ENCODE measurements at places on chromosomes 4 and X. TPM values are rescaled to one million over a fixed set of nuclear protein-coding genes. Genes with fewer than 3 reads are reported as not detected.

- H3K4me3 ChIP-seq, result no peak overlapping the region
- peaks cover 4% of the 10 kb centered on the region for H3K4me1 ChIP-seq
- H3K27ac ChIP-seq, result no peak overlapping the region
- DNase-seq, result no peak
- H3K36me3 ChIP-seq, result no peaks in the 10 kb centered on the region
These were observed 90.6 kb downstream of the FRMPD4 start for GRCh38 chrX:12228862-12229261.

The FATE1 gene
- not detected for total RNA-seq

The DNAAF6 gene
- total RNA-seq, result not detected

GRCh38 chr4:71729856-71730255 is 54.0 kb downstream of the GC start:
- H3K4me3 ChIP-seq, result no peak overlapping the region
- peaks cover 22% of the 10 kb centered on the region for H3K27me3 ChIP-seq
- H3K27ac ChIP-seq, result no peak overlapping the region
- no peaks in the 10 kb centered on the region for H3K4me1 ChIP-seq
- no peak for DNase-seq

GRCh38 chr4:68349279-68349648 is 626 bp downstream of the YTHDC1 start:
- H3K4me3 ChIP-seq, result peak overlapping the region; percentile 83
- DNase-seq, result no peak
- H3K4me1 ChIP-seq, result peaks cover 35% of the 10 kb centered on the region
- peaks cover 5% of the 10 kb centered on the region for H3K27me3 ChIP-seq

DNA sequence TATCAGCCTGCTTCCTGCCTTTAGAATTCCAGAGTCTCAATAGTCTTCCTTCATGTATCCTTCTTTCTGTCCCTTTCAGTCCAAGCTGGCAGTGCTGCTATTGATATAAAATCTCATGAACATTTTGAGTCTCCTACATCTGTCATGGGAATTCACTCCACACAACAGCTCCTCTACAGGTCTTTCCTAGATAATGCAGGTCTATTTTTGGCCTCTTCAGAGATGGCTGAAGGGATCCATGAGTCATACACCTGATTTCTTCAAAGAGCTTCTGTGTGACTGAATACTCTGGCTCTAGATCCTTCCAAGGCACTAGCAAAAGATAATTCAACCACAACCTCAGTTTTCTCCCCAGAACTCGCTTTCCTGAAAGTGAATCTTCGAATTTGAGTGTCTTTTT is 115.4 kb downstream of the STPG2 start:
- no peaks in the 10 kb centered on the region for H3K27me3 ChIP-seq
- no peaks in the 10 kb centered on the region for H3K4me1 ChIP-seq
- H3K36me3 ChIP-seq, result no peaks in the 10 kb centered on the region
- no peak overlapping the region for H3K4me3 ChIP-seq
- no peak overlapping the region for H3K27ac ChIP-seq

GRCh38 chr4:176874721-176875445 is 82.2 kb upstream of the VEGFC start:
- DNase-seq, result no peak
- H3K27ac ChIP-seq, result no peak overlapping the region
- H3K4me3 ChIP-seq, result no peak overlapping the region
- H3K4me1 ChIP-seq, result peaks cover 2% of the 10 kb centered on the region
- H3K36me3 ChIP-seq, result no peaks in the 10 kb centered on the region

DNA sequence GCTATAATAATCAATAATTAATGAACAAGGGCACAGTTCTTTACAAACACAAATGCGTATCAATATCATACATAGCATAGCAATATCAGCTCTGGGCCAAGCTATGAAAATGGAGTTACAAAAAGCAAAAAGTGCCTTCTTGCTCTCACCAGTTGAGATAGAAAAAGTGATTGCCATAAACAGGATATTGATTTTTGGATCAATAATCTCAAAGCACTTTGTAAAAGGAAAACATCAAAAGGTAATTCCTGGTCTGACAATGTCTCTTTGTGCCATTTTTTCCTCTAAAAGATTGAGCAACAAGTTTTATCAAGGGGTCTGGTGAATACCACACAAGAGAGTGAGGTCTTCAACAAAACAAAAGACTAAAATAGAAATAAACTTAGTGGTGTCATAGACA is 42.4 kb downstream of the ABCB7 start:
- no peak overlapping the region for H3K4me3 ChIP-seq
- H3K4me1 ChIP-seq, result peaks cover 2% of the 10 kb centered on the region
- H3K27me3 ChIP-seq, result no peaks in the 10 kb centered on the region
- peaks cover 4% of the 10 kb centered on the region for H3K36me3 ChIP-seq
- H3K27ac ChIP-seq, result no peak overlapping the region

- peaks cover 4% of the 10 kb centered on the region for H3K27me3 ChIP-seq
- no peak overlapping the region for H3K4me3 ChIP-seq
- H3K4me1 ChIP-seq, result peaks cover 3% of the 10 kb centered on the region
- no peaks in the 10 kb centered on the region for H3K36me3 ChIP-seq
- H3K27ac ChIP-seq, result no peak overlapping the region
- DNase-seq, result no peak
These were observed 90.0 kb upstream of the EXOC1L start for GRCh38 chr4:55729351-55730279.

The TXK gene
- total RNA-seq, result not detected

- no peak for DNase-seq
- H3K27ac ChIP-seq, result peak overlapping the region; percentile 43
- H3K36me3 ChIP-seq, result no peaks in the 10 kb centered on the region
- no peaks in the 10 kb centered on the region for H3K27me3 ChIP-seq
- H3K4me1 ChIP-seq, result peaks cover 21% of the 10 kb centered on the region
- no peak overlapping the region for H3K4me3 ChIP-seq
These were observed 116.3 kb downstream of the SHROOM4 start for GRCh38 chrX:50697691-50698090.

The SORCS2 gene
- total RNA-seq, result 6.7 TPM

GRCh38 chr4:42638993-42639392 is 17.9 kb downstream of the ATP8A1 start:
- DNase-seq, result no peak
- peaks cover 23% of the 10 kb centered on the region for H3K27me3 ChIP-seq
- no peak overlapping the region for H3K27ac ChIP-seq
- no peaks in the 10 kb centered on the region for H3K36me3 ChIP-seq

DNA sequence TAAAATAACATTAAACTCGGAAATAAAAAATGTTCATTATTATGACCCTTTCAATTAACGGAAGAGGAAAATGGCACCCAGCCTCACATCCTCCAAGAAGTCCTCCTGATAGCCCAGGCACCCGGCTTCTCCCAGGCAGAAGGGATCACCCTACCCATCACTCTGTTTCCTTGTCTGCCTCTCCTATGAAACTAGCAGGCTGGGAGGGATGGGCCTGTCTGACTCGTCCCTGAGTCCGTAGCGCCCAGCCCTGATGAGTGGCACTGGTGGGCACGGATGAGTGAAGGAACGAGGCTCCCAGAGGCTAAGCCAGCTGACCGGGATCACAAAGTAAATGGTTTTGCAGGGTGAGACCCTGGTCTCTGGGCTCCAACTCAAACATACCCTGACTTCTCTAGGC is 28.6 kb upstream of the KIAA0232 start:
- no peak for DNase-seq
- H3K27ac ChIP-seq, result no peak overlapping the region
- no peaks in the 10 kb centered on the region for H3K36me3 ChIP-seq
- H3K4me3 ChIP-seq, result no peak overlapping the region
- peaks cover 10% of the 10 kb centered on the region for H3K4me1 ChIP-seq

- no peaks in the 10 kb centered on the region for H3K27me3 ChIP-seq
- peaks cover 24% of the 10 kb centered on the region for H3K4me1 ChIP-seq
- peak overlapping the region; percentile 82 for H3K27ac ChIP-seq
- H3K36me3 ChIP-seq, result no peaks in the 10 kb centered on the region
- no peak for DNase-seq
- H3K4me3 ChIP-seq, result no peak overlapping the region
These were observed 855.1 kb upstream of the INTU start for GRCh38 chr4:126777649-126778048.

- peak overlapping the region; percentile 80 for H3K27ac ChIP-seq
- no peak for DNase-seq
- H3K36me3 ChIP-seq, result peaks cover 7% of the 10 kb centered on the region
- peak overlapping the region; percentile 42 for H3K4me3 ChIP-seq
- peaks cover 23% of the 10 kb centered on the region for H3K4me1 ChIP-seq
These were observed 17.0 kb downstream of the MAB21L2 start for GRCh38 chr4:150598909-150599308.

DNA sequence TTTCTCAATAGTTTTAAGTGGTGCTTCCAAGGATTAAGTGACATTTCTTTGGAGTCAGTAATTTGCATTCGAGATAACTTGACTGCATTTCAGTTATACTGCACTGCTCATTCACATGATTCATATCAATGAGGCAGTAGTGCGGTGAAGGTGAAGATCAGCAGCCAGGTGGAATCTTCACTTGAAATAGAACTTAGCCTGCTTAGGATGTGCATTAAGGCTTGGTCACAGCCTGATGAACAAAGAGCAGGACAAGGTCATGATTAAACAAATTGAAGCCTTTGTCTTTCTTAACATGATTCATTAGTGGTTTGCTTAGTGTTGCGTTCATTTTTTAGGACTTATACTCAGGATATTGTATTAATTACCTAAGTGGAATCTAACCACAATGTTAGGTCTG is 212.1 kb upstream of the GALNTL6 start:
- no peak for DNase-seq
- H3K4me3 ChIP-seq, result no peak overlapping the region
- no peak overlapping the region for H3K27ac ChIP-seq
- no peaks in the 10 kb centered on the region for H3K36me3 ChIP-seq

DNA sequence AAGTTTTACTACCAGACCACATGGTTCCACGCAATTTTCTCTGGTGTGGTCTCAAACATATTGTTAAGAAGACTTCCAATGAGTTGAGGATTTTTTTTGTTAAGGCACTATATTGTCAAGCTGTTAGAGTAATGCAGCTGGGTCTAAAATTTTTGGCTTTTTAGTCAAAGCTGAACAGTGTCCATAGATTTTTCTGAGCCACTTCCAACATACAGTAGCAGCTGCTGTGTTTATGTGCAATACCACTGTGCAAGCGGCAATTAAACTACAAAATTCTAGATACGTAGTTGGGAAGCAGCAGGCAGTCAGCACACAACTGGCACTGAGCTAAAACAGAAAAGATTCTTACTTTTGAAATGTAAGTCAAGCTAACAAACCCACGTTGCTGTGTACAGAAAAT is 1551.1 kb upstream of the AGA start:
- DNase-seq, result no peak
- no peak overlapping the region for H3K27ac ChIP-seq
- H3K4me1 ChIP-seq, result no peaks in the 10 kb centered on the region
- H3K4me3 ChIP-seq, result no peak overlapping the region
- H3K27me3 ChIP-seq, result no peaks in the 10 kb centered on the region

The STEEP1 gene
- 26.2 TPM for total RNA-seq

The GLRB gene
- 19.4 TPM for total RNA-seq

DNA sequence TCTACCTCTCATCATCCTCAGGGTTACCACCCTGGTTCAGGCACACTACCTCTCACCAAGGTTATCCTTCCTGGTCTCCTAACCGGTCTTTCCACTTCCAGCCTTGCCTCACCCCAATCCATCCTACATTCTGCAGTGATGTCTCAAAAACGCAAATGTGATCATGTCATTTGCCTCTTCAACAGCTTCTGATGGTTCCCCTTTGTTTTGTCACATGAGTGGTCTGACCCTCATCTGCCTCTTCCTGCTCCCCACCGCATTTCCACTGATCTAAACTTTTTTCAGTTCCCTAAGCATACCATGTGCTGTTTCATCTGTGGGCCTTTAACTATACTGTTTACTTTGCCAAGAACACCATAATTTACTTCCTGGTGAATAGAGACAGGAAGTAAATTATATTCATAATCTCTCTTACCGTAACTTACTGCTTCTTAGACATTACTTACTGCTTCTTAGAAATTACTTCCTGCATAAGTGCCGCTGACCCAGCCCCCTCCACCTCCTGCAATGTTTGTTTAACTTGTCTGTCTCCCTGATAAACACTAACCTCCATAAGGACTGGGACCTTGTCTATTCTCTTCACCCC is 27.1 kb upstream of the NSUN7 start:
- no peak overlapping the region for H3K4me3 ChIP-seq
- no peak overlapping the region for H3K27ac ChIP-seq
- no peaks in the 10 kb centered on the region for H3K4me1 ChIP-seq
- H3K36me3 ChIP-seq, result no peaks in the 10 kb centered on the region

The DMP1 gene
- not detected for total RNA-seq

DNA sequence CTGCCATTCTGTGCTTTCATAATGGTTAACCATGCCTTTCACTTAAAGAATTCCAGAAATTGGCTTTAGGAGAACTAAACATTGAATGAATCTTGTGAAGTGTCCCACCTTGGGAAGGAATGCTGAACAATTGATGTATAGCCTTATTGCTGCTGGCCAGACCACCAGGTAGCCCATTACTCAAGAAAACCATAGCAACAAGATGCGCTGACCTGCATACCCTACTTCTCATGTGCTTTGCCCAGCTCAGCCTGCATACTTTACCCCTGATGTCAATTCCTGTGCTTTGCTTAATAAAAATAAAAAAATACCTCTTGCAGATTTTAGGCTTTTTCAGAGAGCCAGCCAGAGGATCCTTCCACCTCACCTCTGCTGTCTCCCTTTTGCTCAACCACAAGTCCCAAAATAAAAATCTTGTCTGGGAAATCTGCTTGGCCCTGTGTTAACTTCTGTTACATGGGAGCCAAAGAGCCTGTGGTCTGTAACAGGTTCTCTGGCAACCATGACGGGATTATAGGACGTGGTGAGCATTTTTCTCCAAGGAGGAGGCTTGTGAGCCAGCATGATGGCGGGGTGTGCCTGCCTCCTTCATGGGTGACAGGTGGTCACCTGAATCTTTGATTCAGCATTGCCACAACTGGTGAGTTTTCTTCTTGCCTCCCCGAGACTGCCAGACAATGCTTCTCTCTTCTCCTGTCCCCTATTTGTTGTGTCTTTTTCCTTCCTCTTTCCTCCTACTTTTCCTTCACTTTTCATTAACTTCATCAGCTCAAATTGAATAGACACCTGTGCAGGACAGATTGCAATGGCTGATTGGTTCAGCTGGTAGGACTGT is 106.8 kb downstream of the ARSJ start:
- H3K4me3 ChIP-seq, result no peak overlapping the region
- peaks cover 21% of the 10 kb centered on the region for H3K36me3 ChIP-seq
- no peak for DNase-seq

DNA sequence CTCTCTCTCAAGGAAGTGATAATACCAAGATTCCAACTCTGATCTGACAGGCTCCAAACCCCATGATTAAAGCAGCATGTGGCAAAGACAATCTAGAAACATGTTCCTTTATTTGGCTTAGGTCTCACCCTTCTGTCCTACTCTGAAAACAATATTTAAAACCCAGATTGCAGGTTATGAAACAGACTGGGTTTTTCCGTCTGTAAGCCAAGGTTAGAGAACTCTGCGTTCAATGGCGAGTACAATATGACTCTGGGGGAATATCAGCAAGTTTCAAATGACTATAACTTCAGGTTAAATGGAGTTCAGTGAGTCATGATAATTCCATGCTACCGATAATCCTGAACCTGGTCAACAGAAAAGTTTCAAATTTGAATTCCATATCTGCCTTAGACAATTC is 50.8 kb downstream of the ANAPC10 start:
- no peak overlapping the region for H3K4me3 ChIP-seq
- H3K27ac ChIP-seq, result no peak overlapping the region
- H3K4me1 ChIP-seq, result peaks cover 40% of the 10 kb centered on the region

The TMEM271 gene
- not detected for total RNA-seq

Measured in osteocyte (in vitro differentiated cells).